ENCODE measurements at places on chromosomes 12 and 14. TPM values are rescaled to one million over a fixed set of nuclear protein-coding genes. Genes with fewer than 3 reads are reported as not detected.

The TBX3 gene
- total RNA-seq, result 99.2 TPM

The SLC5A8 gene
- total RNA-seq, result not detected

The CBX5 gene
- total RNA-seq, result 94.2 TPM

The PLCZ1 gene
- total RNA-seq, result not detected

The COL2A1 gene
- total RNA-seq, result not detected

Measured in HFFc6 (cell line).